Right hindlimb (tissue), 1 donor: ENCODE measurements at places on chromosomes 13 and 19.

GRCh38 chr13:30194906-30195305 lies 112.4 kb downstream of the KATNAL1 start:
- DNase-seq, result no peak

GRCh38 chr19:28142258-28142657 lies 1070.7 kb downstream of the UQCRFS1 start:
- no peak for DNase-seq

DNA sequence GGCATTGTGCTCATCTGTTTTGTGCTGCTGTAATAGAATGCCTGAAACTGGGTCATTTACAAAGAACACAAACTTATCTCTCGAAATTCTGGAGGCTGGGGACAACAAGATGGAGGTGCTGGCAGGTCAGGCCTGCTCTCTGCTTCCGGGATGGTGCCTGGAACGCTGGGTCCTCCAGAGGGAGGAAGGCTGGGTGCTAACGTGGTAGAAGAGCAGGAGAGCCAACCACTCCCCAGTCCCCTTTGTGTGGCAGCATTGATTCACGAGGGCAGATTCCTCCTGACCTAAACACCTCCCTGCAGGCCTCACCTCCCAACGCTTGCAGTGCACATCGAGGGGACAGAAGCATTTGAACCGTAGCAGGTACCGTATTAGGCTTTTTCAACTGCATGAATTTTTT lies 34.1 kb upstream of the TFDP1 start:
- DNase-seq, result no peak

DNA sequence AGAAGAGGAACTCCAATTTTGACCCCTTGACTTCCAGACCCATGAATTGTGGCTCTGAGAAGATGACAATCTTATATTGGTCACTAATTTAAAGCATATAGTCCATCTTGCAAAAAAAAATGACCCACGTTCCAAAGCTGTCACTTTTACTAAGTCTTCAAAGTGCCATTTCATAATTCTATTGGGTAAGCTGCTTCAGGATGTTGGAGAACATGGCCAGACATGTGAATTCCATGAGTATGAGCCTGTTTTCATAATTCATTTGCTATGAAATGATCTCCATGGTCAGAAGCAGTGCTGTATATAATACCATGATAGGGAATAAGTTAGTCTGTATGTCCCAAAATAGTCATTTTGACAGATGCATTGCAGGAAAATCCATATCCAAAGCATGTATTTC lies 1787.3 kb downstream of the SLITRK5 start:
- no peak for DNase-seq

DNA sequence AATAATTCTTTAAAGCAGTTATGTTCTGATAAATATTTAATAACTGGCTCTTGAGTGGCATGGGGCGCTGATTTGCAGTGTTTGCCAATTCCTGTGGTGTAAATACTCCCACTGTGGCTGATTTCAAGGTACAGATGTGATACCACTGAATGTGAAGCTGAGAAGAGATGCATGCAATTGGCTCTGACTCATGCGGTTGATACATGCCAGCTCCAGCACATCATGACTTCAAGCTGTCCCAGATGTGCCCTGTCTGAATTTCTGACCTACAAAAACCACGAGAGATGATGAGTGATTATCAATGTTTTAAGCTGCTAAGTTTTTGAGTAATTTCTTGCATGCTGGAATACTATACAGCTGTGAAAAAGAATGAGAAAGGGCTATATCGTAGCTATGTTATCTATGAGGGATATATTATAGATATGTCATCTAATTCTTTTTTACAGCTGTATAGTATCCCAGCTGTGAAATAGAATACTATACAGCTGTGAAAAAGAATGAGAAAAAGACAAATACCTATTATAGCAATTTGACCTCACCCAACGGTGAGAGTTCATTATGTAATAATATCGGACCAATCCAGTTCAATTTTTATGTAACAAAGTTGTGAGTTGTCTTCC lies 7.6 kb upstream of the ACSBG2 start:
- DNase-seq, result no peak
